ENCODE measurements at places on chromosomes 6 and 20.
A peak's percentile ranks its signal among the peaks of the same experiment; 100 is the strongest.

DNA sequence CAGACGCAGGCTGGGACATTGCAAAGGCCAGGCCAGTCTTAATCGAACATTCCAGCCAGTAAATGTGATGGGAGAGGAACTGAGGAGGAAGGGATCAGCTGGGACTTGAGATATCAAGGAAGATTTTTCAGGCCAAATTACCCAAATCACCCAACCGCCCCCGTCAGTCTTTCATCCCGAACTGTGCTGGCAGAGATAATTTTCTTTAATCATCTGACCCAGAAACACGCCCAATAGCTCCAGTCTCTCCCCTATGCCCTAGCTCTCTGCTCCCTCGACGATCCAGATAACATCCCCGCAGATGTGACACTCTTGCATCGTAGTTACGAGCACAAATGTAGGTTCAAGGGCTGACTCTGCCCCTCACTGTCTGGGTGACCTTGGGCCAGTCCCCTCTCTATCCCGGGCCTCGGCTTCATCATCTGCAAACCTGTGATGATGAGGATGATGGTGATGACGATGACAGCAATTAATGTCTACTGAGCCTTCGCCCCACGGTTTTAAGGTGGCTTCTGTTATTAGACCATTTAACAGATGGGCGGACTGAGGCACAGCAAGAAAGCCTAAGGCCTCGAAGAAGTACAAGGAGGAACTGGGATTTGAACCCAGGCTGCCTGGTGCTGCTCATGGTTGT lies 118.6 kb downstream of the PREX1 start:
- peak; percentile 74 for DNase-seq

DNA sequence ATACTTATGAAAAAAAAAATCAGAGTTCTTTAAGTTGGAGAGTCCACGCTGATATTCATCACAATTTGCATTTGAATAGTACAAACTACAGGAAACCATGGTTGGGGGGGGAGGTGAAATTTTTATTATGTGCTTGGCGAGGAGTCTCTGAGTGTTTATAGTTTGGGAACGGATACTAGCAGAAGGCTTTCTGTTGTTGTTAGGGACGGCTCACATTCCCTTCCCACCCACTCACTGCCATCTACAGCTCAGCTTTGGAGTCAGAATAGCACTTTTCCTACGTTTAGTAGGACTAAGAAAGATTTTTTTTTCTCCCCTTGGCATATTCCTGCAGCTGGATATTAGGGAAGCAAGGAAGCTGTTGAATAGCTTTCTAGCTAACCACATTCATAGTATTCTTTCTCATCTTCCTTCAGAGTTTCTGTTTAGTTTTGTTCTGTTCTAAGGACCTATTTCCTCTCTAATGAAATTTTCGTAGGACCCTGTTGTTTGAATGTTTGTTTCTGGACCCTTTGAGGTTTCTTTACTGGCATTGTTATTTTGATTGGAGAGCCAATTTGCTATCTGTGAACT lies 235.1 kb upstream of the ZNF217 start:
- peak; percentile 54 for DNase-seq

DNA sequence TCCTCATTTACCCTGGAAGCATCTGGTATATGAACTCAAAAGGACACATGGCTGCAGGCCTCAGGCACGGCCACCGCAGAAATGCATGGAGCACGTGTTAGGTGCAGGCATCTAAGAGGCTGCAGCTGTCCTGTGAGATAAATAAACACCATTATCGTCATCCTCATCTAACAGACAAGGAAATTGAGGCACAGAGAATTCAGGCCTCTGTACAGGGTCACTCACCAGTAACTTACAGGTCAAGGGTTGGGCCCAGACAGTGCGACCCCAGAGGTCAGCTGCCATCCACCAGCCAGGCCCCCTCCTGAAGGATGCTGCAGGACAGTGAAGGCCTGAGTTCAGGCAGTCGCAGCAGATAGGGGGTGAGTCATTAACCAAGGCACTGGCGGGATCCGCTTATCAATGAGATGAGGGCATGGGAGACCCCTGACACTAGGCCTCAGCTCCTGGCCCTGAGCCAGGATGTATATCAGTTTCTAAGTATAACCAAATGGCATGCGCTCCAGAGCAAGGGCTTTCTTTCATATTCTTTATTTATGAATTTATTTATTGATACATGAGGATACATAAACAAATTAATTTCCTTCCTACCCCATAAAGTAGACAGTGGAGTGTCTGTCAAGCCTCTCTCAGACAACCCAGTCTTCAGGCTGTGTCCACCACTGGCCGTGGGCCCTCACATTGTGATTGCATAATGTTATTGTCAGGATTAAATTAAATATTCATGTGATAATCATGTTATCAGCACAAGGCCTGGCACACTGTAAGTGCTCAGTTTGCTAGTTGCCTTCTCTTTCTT lies 316.9 kb downstream of the QKI start:
- peak; percentile 88 for DNase-seq

- no peak for DNase-seq
Observed at GRCh38 chr6:23388086-23388783, 737.8 kb upstream of the NRSN1 start.

GRCh38 chr6:21225912-21226311 lies 367.6 kb upstream of the SOX4 start:
- no peak for DNase-seq

DNA sequence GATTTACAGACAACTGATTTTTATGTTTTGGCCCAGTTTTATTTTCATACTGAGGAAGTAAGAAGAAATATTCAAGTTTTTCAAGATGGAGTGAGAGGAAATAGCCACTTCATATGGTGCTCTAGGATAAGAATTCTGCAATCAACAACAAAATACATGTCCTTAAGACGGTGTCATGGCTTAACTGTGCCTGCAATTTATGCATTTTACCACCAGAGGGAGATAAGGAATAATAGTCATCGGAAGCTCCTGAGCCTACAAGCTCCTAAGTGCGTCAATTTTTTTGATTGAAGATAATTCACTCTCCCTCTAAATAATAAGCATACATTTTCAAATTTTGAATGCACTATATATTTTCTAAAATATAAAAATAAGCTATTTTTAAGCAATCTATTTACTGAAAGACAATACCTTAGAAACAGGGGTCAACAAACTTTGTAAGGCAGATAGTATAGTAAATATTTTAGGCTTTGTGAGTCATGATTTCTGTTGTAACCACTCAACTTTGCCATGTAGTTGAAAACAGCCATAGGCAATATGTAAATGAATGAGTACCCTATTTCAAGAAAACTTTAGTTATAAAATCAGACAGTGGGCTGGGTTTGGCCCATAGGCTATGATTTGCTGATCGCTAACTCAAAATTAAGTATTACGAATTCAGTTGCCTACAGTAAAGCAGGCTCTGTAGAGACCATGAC lies 230.9 kb upstream of the DTNBP1 start:
- DNase-seq = peak; percentile 71

DNA sequence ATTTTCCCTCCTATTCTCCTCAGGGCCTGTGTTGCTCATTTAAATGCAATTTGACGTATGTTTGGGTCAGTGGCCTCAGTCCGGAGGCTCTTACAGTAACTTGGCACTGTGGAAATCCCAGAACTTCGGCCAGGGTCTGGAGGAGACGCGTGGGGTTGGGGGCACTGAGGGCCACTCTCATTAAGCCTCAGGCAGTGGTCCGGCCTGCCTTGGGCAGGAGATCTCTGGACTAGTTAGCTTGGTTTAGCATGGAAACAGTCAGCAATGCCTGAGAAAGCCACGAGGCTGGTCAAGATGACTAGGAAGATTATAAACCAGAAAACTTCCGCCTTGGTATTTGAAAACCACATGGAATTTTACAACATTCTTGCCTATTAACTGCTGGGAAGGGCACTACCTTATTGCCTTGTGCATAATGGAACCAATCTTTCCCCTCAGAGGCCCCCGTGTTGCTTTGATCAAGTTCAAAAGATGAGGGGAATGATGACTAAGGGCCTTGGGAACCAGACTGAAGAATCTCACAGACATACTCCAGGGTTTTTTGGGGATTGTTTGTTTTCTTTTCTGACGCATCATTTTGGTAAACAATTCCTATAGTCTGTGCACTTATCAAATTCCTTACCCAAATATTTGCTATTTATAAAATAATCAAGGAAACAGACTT lies 206.0 kb upstream of the PREP start:
- no peak for DNase-seq

- DNase-seq = no peak
Observed at GRCh38 chr6:56794421-56794820, 151.7 kb upstream of the DST start.

- no peak for DNase-seq
Observed at GRCh38 chr6:119614138-119614537, 264.6 kb upstream of the MAN1A1 start.

DNA sequence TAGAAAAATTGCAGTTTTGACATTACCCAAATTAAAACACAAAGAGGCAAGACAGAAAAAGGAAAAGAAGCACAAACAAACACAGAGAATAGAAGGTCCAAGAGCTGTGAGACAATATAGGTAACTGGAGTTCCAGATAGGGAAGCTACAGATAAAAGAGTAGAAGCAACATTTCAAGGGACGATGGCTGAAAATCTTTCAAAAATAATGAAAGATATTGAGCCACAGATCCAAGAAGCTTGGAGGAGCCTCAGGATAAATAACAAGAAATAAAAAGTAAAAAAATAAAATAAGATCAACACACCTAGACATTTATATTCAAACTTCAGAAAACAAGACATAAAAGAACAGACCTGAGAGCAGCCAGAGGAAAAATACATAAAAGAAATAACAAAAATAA lies 164.9 kb downstream of the FNDC1 start:
- DNase-seq = no peak

DNA sequence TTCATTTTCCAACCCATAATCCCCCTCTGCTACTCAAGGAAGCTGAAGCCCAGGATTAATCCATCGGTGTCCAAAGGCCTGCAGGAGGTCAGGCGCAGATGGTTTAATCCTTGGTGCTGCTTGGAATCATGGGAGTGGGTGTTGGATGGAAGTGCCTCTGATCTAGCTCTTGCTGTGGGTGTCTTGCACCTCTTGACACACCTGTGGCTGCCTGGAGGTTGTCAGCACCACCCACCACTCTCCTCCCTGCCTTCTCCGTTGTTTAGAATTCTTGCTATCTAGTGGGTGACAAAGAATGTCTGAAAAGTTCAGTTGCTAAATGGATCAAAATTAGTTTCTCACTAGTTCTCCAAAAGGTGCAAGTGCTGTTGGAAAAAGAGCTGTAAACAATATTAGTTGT lies 1074.4 kb upstream of the FLRT3 start:
- no peak for DNase-seq

- DNase-seq = no peak
Observed at GRCh38 chr20:55488593-55488992, 516.7 kb downstream of the CBLN4 start.

GRCh38 chr20:53750827-53751619 lies 157.4 kb upstream of the ZNF217 start:
- DNase-seq = peak; percentile 79

Data from hematopoietic multipotent progenitor cell treated with erythropoietin and hydrocortisone succinate and interleukin-3 and kit ligand, for 4 days (in vitro differentiated cells).